ENCODE measurements at places on chromosomes 6 and 20.

DNA sequence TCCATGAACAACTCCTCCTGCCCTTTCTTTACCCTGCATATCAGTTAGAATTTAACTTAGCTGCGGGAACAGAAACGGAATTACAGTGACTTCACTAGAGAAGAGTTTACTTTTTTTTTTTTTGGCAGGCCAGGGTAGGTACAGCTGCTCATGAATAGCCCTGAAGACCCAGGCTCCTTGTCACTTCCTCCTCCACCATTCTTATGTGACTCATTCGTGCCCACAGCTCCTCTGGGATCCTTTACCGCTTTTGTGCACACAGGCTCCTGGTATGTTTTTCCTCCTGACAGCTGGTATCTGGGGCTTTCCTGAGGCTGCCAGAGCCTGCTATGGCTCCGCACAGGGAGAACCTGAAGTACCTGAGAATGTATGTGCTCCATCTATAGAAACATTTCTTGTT, 3.9 kb upstream of the KCNS1 start:
- DNase-seq: no peak

DNA sequence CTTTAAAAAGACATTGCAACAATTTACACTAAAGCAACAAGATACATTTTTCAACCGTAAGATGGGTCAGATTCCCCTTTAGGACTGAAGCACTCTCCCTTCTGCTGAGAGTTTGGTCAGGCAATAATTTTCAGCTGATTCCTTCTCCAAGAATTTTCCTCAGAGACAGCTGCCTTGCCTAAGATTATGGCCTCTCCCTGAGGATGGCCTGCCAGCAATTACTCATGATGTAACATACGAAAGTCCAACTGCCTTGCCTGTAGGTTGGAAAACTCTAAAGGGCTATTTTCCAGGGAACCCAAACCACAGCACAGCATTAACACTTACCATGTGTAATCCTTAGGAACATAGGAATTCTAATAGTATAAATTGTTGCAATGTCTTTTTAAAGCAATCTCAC, 229.1 kb upstream of the FLRT3 start:
- no peak for DNase-seq

GRCh38 chr6:17490724-17491123, 97.3 kb downstream of the CAP2 start:
- peak; percentile 70 for DNase-seq

DNA sequence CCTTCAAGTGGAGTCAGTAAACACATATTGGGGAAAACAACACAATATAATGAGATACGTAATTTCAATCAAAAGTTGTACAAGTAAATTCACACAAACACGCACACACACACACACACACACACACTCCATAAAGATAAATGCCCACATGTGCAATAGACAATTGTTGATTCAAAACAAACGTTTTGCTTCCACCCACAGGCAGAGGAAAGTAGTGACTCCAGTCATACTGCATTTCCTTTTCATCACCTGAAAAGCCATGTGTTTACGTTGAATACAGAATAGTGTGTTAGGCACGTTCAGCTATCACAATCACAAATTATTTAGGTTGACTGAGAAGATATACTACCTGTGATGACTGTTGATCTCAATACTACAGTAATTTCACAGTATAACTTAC, 443.8 kb upstream of the MANEA start:
- DNase-seq: no peak

DNA sequence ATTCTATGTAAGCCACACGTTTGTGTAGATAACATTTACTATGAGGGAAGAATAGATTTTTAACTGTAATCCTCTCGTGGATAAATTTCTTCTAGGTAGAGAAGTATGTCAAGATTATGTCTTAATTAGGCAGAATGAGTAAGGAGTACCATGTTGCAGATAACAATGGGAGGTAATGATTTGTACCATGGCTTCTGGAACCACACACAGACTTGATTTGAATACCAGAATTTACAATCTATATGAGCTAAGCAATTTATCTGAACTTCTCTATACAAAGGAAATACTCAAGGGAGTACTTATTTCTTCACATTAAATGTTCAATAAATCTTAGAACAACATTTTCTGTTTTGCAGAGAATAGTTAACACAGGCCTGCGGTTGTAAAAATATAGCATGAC, 51.5 kb downstream of the RPS12 start:
- no peak for DNase-seq

GRCh38 chr6:141463237-141463977, 669.3 kb upstream of the GJE1 start:
- DNase-seq: no peak

GRCh38 chr6:12265791-12266190, 24.4 kb upstream of the EDN1 start:
- DNase-seq: no peak

- no peak for DNase-seq
Measured at GRCh38 chr6:35035481-35036030, 105.6 kb downstream of the TCP11 start.

Data from lung (tissue), 17 donors.